Smooth muscle cell of bladder (primary cell): ENCODE measurements at places on chromosomes 7 and 10. TPM values are rescaled to one million over a fixed set of nuclear protein-coding genes. Genes with fewer than 3 reads are reported as not detected.

The NPSR1 gene
- total RNA-seq = not detected in 2 replicates

The PRKAR2B gene
- total RNA-seq = 26.3 and 65.3 TPM in 2 replicates

The CALHM3 gene
- total RNA-seq = not detected in 2 replicates

The PDGFA gene
- total RNA-seq = 17.2 and 24.0 TPM in 2 replicates
